AG10803 (cell line): ENCODE measurements at places on chromosomes 2 and 18.

DNA sequence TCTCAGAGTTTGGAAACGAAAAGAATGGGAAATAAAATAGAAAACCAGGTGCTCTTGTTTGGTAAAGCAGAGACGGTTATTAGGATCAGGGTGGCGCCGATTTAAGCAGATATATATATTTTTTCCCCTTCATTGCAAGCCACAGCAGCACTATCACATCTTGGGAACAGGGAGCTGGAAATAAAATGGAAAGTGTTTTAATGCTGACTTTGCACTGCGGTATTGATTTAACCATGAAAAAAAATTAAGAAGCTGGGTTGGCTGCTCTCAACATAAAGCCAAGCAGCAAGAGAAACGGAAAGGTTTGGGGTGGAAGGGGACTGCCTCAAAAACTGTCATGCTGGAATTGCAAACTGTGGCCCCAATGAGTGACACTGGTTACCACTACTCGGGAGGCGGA lies 102.7 kb upstream of the ZBTB14 start:
- no peak for DNase-seq

GRCh38 chr2:222495388-222495787 lies 71.0 kb downstream of the SGPP2 start:
- DNase-seq: no peak

DNA sequence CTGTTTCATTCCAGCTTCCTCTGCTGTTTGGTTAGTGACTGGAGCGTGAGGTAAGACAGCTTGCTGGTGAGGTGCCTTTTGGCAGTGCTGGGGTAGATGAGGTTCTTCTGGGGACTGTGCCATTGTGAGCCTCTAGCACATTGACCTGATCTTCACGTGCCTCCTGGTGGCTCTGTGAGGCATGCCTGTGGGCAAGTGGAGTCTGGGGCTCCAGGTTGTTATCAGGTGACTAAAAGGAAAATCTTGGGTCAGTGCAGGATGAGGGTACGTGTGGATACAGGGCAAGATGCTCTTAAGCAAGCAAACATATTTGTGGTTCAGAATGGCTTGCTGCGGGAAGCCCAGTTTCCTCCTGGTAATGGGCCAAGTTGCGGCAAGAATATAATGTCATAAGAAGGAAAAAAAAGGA lies 75.4 kb downstream of the FHOD3 start:
- DNase-seq: peak; percentile 96

DNA sequence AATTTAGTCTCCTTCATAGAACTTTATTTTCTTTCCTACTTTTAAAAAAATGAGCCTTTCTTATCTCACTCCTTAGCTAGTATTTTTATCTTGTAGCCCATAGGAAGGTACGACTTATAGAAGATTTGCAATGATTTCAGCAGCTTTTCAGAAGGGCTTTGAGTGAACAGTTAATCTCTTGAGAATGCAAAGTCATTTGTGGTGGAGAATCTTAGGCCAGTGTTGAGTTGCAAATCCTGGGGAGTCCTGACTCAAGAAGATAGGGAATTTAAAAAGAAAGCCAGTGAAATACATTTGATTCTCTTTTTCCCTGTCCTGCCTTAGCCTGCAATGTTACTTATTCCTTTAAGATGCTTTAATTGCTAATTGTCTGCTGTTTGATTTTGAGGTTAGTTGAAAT lies 33.6 kb downstream of the LYPD6 start:
- DNase-seq: peak; percentile 9

DNA sequence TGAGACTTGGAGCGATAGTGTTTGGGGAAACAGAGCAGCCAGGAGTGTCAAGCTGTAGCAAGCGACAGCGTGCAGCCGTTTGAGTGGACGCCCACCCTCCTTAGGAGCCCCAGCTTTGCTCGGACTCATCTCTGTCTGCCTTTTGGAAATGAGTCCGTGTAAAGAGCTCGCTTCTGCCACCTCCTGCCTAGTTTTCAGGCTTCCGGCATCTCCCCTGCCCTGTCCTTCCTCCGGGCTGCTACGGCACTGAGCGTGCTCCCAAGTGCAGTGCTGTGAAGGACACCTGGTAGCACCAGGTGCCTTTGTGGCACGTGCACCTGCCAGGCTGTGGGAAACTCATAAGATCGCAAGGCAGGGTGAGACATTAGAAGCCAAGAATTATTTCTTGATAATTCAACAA lies 117.1 kb downstream of the RNF144A start:
- DNase-seq: no peak

- DNase-seq: no peak
Observed at GRCh38 chr2:168770796-168771195, 31.6 kb upstream of the NOSTRIN start.

- no peak for DNase-seq
Observed at GRCh38 chr2:232295971-232296370, 82.6 kb upstream of the ALPP start.

DNA sequence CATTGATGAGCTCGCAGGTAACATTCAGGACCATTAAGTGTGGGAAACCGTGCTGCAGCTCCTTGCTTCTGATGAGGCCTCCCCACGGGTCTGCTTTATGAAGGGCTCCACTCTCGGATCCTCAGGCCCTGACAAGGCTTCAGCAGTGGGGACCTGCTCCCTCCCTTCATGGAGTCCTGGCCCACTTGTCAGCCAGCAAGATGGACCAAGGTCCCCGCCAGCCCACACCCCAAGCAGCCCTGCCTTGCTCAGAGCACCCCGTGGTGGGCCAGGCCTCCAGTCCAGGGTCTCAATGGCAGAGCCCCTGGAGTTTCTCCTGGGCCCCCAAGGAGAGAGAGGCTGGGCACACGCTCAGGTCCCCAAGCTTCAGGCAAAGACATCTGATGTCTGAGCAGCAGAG lies 41.5 kb downstream of the CROCC2 start:
- DNase-seq: no peak

GRCh38 chr2:118223992-118224894 lies 136.0 kb downstream of the INSIG2 start:
- DNase-seq: peak; percentile 21

DNA sequence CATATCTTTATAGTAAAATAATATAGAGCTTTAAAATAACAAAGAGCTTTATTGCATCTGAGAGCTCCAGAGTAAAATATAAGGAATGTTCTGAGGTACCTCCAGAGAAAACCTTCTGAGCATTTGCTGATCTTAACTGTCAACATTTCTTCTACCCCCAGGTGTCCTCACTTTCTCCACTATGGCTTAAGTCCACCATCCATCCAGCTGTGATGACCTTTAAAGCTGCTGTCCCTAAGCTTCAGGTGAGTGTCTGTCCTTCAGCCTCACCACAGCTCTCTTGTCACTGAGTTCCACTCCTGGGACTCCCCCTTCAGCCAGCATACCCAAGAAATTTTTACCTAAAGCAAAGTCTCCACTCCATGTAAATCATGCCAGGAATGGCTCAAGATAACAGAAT lies 137.9 kb downstream of the MYO5B start:
- no peak for DNase-seq

DNA sequence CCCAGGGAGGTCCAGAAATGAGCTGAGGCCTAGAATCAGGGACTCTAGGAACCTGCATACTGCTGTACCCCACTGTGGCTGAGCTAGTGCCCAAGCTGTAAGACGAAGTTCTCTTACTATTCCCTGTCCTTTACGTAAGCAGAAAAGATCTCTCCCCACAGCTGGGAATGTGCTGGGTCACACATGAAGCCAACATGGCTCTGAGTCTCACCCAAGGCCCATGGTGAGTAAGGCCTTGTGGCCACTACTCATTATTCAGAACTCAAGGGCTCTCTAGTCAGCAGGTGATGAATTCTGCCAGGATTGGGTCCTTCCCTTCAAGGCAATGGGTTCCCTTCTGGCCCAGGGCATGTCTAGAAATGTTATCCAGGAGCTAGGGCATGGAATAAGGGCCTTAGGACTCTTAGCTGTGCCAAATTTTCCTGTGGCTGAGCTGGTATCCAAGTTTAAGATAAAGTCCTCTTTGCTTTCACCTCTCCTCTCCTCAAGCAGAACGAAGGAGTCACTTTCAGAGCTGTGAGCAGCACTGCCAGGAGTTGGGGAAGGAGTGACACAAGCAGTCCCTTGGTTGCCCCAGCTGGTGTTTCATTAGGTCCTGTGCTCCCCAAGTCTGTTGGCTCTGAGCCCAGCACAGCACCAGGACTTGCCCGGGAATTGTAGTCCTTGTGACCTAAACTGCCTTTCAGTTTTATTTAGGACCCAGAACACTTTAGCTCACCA lies 707.6 kb downstream of the SLC4A3 start:
- DNase-seq: no peak

- DNase-seq: peak; percentile 83
Observed at GRCh38 chr18:35371412-35372195, 5.5 kb downstream of the ZNF396 start.

- DNase-seq: peak; percentile 88
Observed at GRCh38 chr2:67846370-67847070, 216.3 kb downstream of the C1D start.

- no peak for DNase-seq
Observed at GRCh38 chr2:25651782-25652455, 21.5 kb downstream of the DTNB start.

GRCh38 chr2:105183555-105184323 lies 57.8 kb upstream of the GPR45 start:
- no peak for DNase-seq

DNA sequence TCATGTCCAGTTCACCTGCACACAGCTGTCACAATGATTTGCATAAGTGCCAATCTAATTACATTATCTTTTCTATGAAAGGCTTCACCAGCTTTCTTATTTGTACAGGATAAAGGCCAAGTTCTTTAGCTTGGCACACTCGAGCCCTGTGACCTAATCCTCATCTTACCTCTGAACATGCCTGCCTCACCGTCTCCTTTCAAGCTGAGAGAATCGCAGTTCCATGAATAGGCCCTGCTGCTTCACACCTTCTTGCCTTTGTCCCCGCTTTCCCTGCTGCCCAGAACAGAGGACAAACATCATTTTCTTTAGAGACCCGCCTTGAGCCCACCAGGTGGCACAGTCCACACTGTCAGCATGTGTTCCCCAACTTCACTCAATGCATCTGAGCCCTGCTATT lies 1094.7 kb downstream of the BCL11A start:
- DNase-seq: no peak

GRCh38 chr2:136510244-136510643 lies 255.1 kb upstream of the THSD7B start:
- no peak for DNase-seq

DNA sequence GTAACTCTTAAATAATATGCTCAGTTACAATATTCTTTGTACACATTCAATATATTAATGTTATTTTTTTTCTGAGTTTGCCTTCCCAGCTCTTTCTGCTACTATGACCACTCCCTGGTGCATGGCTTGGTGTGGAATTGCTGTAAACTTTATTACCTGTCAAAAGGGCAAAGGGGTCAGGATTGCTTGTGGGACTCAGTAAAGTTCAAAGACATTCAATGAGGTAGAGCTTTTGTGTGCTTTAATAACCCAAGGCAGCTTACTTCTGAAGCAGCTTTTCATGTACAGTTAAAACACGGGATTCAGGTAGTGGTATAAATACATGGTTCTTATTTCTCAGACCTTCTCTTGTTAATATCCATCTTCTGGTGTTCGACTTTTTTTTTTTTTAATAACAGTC lies 132.8 kb downstream of the MEIS1 start:
- no peak for DNase-seq

GRCh38 chr18:3235846-3236245 lies 11.8 kb upstream of the MYL12A start:
- DNase-seq: no peak

DNA sequence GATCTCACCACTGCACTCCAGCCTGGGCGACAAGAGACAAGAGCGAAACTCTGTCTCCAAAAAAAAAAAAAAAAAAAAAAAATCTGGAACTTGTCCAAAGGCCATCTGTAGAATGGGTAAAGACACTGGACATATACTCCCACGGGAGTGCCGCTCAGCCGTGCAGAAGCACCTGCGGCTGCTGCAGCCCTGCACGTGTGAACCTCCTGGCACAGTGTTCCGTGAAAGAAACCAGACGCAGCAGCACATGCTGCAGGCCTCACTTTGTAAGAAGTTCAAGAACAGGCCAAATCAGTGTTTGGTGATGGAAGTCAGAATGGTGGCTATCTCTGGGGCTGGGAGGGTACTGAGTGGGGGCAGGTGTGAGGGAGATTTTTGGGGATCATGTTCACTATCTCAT lies 6.5 kb downstream of the CHRND start:
- no peak for DNase-seq
